Pericardium fibroblast (primary cell): ENCODE measurements at places on chromosomes 2 and 18. TPM values are rescaled to one million over a fixed set of nuclear protein-coding genes. Genes with fewer than 3 reads are reported as not detected.

Gene ADD2
- total RNA-seq = 0.12 and 1.2 TPM in 2 replicates

Gene GNAL
- total RNA-seq = 0.35 and 1.3 TPM in 2 replicates

Gene AGBL5
- total RNA-seq = 11.9 and 16.3 TPM in 2 replicates

Gene C2orf78
- total RNA-seq = not detected in 2 replicates

Gene AP1S3
- 0.68 and 5.4 TPM in 2 replicates for total RNA-seq

Gene ZNF892
- total RNA-seq = 1.9 and 2.8 TPM in 2 replicates

Gene TEKT4
- total RNA-seq = not detected in 2 replicates

Gene RGPD3
- 0.43 and 0.47 TPM in 2 replicates for total RNA-seq

Gene SNTG2
- not detected in 2 replicates for total RNA-seq

Gene CRYGC
- total RNA-seq = not detected in 2 replicates

Gene EML6
- total RNA-seq = 0.09 and 0.12 TPM in 2 replicates

Gene SLC38A11
- not detected in 2 replicates for total RNA-seq

Gene MTERF4
- total RNA-seq = 17.3 and 17.4 TPM in 2 replicates

Gene ACADL
- total RNA-seq = 0.09 TPM in 1 of 2 replicates, not detected in the other
